Stromal cell of bone marrow (primary cell): ENCODE measurements at places on chromosomes 12 and 14.

DNA sequence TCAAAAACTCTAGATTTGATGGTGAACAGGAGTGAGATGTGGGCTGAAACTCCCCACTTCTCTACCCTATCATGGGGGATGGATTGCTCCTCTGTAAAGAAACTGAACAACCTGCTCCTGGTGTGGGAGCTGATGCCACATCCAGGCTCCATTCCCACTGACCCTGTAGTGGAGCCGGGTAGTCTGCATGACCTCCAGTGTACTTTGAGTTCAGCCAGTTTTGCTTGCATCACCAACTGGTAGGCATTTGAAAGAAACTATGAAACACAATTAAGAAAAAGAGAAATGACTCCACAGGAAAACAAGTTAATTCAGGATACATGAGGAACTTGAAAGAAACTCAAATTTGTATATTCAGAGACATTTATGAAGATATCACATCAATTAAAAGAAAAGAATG is 27.3 kb upstream of the EMP1 start:
- DNase-seq, result no peak

DNA sequence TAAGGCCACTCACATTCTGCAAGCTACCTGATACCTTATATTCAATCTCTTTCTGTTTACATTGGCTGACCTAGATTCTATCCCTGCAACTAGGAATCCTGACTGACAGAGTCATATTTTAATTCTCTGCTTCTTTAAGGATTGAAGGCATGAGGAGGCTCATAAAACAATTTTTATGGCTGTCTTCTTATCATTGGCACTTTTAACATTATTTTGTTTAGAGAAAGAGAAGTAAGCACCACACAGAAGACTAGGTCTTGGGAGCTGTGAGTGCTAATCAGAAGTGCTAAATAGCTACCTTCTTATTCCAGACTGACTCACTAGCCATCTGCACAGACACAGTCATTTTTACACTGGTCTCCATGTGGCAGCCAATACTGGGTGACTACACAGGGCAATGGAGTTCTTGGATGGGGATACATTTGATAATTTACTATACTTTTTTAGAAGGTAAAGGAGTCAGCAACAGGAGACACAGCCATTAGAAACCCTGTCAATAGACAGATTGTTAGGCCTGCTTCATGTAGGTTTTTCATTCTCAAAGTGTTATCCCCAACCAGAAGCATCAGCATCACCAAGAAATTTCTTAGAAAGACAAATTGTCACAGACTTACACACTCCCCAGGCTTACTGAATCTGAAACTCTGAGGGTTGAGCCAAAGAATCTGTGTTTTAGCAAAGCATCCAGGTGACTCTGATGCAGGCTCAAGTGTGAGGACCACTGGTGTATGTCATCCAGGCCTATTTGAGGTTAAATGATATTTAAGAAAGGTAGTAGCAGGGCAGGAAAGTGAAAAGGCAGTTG is 214.1 kb downstream of the DUSP6 start:
- no peak for DNase-seq

GRCh38 chr14:81534510-81535074 is 939 bp upstream of the SEL1L start:
- DNase-seq, result no peak

- no peak for DNase-seq
These were observed 29.2 kb downstream of the HSP90AA1 start for GRCh38 chr14:102057480-102058114.

GRCh38 chr14:70422538-70422937 is 5.6 kb upstream of the SYNJ2BP start:
- DNase-seq, result no peak

DNA sequence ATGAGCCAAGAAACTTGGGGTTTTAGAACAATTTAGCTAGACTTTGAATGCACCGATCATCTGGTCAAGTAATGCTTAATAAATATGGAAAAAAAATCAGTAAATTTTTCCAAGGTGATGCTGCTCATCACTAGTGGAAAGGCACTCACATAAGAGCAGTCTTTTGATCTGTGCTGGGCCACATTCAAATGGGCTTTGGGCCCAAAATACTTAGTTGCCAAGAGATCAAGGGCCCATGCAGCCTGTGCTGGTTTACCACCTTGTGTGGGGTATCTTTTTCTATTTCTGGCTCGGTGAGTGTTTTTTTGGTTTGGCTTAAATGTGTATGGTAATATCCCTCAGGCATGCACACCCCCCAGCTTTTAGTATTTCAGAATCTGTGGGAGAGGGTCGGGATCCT is 943.2 kb downstream of the TMTC2 start:
- no peak for DNase-seq

DNA sequence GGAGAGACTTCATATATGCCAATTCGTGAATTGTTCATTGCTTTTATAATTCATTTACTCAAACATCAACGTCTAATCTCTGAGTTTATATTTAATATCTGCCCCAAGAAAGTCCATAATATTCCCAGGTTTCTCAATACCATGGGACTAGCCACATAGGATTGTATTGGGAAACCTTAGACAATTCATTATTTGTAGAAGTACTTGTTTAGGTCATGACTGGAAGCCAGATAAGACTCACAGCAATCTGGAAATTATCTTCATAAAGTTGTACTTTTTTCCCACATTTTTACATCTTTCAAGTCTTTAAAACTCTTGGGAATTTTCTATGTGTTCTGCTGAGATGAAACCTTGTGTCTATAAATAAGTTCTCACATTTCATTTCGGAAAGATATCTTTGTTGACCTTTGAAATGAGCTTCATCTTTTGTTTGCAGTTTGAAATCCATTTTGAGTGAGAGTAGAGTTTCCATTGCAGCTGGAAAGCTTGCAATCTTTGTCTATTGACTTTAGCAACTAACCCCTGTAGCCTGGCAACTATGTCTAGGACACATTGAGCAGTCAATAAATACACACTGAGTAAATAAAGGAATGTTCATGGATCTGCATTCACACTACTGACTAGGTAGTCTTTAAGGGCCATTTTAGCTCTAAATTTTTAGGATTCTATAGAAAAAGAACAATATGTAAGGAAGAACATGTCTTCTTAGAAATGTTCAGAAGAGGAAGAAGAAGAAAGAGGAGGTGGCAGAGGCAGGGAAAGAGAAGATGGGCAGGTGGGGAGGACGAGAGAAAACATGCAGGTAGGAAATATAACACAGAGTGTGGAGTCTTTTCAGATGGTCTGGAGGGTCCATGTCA is 154.4 kb downstream of the LRIG3 start:
- no peak for DNase-seq

DNA sequence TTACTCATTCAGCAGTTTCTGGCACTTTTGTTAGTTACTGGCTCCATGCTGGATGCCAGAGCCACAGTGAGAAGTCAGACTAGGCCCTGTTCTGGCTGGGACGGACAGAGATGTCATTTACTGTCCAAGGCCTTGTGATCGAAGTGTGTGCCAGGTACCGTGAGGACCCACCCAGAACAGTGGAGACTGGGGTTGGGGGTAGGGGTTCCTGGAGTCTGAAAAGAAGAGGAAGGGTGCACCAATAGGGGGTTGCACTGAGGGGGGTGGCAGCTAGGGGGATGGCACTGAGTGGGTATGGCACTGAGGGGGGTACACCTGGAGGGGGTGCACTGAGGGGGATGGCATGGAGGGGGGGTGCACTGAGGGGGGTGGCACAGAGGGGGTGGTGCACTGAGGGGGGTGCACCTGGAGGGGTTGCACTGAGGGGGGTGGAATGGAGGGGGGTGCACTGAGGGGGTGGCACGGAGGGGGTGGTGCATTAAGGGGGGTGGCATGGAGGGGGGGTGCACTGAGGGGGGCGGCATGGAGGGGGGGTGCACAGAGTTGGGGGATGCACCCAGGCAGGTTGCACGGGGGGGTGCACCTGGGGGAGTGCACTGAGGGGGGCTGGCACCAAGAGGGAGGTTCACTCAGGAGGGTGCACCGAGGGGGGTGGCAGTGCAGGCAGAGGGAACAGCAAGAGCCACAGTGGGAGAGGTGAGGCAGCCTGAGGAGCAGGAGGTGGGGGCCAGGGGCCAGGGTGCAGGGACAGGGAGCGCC is 10.6 kb upstream of the CYP46A1 start:
- DNase-seq, result no peak

DNA sequence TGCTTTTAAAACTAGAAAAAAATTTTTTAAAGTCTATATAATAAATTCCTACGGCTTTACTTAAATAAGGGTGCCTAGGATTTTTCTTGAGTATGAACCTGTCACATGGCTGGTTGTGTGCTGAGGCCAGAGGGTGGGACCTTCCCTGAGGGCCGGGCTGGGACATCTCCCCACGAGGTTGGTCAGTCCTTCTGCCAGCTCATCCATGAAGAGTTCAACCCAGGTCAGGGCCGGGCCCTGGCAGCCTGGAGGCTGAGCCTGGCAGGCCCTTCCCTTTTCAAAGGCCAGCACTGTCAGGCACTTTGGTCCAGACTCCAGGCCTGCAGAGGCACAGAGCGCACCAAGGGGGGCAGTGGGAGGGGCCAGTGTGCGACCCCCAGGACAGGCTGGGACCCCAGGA is 31.7 kb downstream of the TNFAIP2 start:
- DNase-seq, result peak; percentile 82

GRCh38 chr12:108312693-108313189 is 26.4 kb downstream of the CMKLR1 start:
- DNase-seq, result no peak

- DNase-seq, result no peak
These were observed 696.0 kb downstream of the C12orf50 start for GRCh38 chr12:87332987-87333726.

GRCh38 chr12:7319930-7320329 is 16.1 kb downstream of the ACSM4 start:
- no peak for DNase-seq

DNA sequence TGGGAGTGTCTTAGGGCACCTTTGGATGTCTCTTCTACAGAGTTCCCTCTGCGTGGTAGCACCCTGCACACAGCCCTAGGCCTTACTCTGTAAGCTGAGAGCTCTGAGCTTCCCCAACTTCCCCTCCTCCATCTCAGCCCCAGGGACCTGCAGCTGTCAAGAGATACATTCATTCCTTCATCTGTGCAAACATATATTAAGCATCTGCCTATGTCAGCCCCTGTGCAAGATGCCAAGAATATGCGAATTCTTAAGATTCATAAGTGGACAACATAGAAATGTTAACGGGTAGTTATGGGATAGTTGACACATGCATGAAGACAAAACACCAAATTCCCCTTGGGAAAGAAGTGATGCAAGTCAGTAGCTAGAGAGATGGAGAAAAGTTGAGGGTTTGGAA is 190.8 kb downstream of the SLC41A2 start:
- DNase-seq, result no peak

- no peak for DNase-seq
These were observed 30.1 kb upstream of the RESF1 start for GRCh38 chr12:31929027-31929526.

DNA sequence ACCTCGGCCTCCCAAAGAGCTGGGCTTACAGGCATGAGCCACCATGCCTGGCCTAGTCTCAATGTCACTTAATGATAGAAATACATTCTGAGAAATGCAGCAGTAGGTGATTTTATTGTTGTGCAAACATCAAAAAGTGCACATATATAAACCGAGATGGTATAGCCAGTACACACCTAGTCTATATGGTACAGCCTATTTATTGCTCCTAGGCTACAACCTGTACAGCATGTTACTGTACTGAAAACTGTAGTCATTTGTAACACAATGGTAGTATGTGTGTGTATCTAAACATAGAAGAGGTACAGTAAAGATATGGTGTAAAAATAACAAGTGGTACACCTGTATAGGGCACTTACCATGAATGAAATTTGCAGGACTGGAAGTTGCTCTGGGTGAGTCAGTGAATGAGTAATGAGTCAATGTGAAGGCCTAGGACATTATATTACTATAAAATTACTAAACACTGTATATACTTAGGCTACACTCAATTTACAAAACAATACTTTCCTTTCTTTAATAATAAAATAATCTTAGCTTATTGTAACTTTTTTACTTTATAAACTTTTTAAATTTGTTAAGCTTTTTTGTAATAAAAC is 166.7 kb upstream of the SYT1 start:
- DNase-seq, result no peak

DNA sequence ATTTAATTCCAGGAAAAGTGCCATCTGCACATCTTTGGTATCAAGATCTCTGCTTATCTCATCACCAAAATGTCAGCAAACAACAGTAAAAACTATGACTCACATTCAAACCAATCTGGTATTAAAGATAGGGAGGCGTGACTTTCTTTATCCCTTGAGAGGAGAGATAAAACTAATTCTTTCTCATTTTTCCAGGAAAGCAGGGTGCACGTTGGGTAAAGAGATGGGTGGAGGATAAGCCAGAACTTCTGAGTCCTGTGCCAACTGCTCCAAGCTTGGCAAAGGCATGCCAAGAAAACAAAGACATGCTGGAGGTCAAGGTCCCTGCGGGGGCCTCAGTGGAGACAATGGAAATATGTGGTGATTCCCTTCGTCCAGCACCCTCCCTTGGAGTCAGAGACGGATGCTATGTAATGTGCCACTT is 225.8 kb upstream of the PLXNC1 start:
- DNase-seq, result peak; percentile 13

- no peak for DNase-seq
These were observed 188.9 kb downstream of the SLC41A2 start for GRCh38 chr12:104769144-104769561.

DNA sequence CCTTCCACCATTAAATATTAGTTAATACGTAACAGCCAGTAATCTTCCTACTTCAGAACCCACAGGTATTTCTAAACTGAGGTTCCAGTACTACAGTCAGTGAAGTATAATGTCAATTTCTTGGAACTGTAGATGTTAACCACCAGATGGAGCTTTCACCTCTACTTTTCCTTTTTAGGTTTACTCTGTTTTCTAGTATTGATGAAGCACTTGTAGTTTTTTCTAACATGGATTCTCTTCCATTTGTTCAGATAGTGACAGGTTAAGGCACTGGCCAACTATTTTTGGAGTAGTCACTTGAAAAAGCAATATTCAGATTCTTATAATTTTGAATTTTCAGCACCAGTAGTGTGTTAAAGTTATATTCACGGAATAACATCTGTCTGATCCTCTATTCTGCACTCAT is 4.6 kb upstream of the SEC23A start:
- no peak for DNase-seq
